Inflammatory macrophage treated with lipopolysaccharide for 1 hour (primary cell): ENCODE measurements at places on chromosomes 1 and 21.

DNA sequence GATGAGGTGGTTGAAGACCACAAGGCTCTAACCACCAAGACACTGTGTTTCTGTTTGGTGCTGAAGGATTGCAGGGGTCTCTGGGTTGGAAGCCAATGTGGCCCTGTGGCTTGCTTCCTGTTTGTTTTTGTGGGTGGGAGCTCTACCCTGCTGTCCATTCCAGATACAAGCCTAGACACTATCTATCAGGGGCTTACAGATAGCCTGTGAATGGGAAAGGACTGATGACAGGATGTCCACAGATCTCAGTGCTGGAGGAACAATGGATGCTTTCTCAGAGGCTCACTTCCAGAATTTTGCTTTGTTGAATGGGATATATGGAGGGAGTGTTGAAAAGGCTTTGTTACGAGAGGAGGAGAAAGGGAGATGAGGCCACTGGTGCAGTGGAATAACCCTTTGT, 69.7 kb downstream of the NOS1AP start:
- no peak for DNase-seq

GRCh38 chr1:96722161-96722922, 758 bp downstream of the PTBP2 start:
- no peak for DNase-seq

DNA sequence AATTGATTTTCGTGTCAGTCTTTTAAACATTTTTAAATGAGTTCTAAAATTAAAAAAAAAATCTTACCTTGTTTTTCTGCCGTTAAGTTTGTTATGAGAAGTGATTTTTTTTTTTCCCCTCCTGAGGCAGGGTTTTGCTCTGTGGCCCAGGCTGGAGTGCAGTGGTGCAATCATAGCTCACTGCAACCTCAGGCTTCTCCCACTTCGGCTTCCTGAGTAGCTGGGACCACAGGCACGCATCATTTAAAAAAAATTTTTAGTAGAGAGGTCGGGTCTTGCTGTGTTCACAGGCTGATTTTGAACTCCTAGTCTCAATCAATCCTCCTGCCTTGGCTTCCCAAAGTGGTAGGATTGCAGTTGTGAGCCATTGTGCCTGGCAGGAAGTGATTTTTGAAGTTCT, 41.1 kb downstream of the MTR start:
- peak; percentile 5 for DNase-seq

DNA sequence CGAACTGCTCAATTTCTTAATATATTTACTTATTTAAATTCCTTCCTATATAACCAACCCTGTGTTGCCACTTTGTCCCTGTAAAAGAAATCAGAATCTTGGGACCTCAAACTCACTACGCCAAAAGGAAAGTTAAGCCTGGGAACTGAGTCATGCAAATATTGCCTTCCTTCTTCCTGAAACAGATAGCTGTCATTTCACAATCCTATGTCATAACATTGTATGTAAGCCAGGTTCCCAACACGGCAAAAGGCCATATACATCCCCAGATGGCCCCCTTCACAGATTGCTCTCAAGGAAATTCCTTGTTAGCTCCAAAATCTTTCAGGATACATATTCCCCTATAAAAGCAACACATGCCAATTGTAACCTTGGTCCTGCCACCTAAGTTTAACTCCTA, 39.7 kb downstream of the C21orf91 start:
- peak; percentile 86 for DNase-seq
